Stimulated activated CD4-positive, alpha-beta T cell treated with anti-CD3 and anti-CD28 coated beads, Interleukin-15, amount 100 ng/mL, for 24 hours (primary cell): ENCODE measurements at places on chromosomes 12 and 14.

DNA sequence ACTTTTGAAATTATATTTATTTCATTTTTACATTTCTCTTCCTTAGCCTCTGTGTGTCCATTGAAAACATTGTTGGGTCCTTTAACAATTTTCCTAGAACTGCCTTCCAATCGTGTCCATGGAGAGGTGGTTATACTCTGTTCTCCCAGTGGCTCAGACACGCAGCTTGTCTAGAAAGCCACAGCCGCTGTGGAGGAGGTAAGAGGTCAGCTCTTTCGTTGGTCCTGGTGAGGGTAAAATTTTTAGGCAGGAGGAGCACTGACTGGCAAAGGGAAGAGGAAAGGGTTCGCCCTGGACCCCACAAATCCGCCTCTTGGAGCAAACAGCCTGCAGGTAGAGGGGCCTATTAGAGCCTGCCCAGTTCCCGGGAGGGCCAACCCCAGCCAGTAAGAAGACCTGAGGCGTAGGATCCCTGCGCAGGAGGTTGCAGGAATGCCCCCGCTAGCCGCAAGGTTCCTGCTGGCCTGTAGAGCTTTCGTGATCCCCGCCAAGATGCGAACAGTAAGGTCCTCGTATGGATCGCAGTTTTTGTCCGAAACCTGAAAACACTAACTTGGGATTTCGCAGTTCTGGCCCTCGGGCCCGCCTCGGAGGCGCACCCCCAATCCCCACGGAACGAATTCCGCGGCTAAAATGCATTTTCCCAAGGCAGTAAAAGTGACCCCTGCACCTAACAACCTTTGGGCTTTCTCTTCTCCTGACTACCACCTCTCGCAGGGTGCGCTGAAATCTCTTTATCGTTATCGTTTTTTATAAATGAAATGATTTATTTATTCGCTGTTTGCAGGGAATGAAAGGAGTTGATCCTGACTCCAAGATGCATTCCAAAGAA lies 7.5 kb upstream of the PAX9 start:
- no peak for DNase-seq

- DNase-seq, result no peak
Measured at GRCh38 chr12:168763-169525, 45.0 kb downstream of the SLC6A12 start.

- DNase-seq, result peak; percentile 44
Measured at GRCh38 chr12:32139064-32139421, 32.4 kb downstream of the BICD1 start.

DNA sequence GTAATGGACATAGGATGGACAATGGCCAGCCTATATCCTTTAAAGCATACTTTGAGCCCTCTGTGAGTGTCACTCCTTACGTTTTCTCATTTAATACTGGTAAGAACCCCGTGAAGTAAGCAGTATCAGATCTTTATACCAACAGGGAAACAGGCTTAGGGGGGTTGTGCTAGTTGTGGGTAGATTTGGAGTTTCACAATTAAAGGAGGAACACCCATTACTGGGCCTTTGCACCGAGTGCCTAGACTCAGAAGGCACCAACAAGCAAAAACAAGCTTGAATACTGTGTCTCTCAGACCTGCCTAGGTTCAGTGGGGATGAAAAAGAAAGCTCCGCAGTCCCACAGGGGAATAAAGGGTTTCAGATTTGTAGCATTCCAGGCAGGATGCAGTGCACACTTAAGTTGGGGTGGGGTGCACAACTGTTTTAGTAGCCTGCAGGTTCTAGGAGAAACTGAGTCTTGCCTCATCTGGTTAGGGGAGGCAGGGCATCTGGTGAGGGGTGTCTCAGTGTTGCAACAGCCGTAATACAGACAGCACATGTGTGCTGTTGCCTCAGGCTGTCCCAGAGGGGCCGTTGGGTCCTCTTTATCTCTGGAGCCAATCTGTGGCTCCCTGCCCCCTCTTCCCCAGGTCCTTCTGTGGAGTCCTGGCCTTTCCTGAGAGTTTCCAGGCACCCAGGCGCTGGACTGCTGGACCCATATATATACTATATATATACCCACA lies 51.2 kb downstream of the IRAK3 start:
- DNase-seq, result no peak

DNA sequence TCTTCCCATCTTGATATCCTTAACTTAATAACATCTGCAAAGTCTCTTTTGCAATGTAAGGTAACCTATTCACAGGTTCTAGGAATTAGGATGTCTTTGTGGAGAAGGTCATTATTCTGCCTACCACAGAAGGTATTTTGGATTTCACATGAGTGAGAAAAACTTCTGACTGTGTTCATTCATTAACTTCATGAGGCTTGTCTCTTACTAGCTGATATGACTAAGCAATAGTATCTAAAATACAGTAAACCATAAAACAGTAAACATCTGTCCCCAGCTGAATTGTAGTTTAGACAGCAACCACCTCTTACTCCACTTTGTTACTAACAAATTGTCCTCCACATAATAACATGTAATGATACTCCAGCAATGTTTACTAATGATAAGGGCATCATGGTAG lies 198.1 kb downstream of the SEC23A start:
- no peak for DNase-seq

DNA sequence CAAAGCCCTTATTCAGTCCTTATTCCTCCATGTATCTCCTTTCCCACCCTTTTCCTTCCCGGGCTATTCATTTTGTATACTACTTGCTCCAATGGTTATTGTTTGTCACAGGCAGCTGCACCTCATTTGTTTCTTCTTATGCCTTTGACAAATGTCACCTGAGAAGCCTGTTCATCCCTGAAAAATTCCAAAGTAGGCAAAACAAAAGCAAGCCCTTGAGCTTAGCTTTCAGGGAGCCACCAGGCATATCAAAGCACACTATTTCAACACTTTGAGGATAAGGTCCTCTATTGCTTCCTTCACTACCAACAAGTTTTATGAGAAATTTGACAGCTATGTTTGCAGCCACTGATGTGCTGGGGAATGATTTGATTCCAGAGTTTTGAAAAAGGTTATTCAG lies 738.7 kb upstream of the LMO3 start:
- DNase-seq, result no peak

GRCh38 chr14:98118749-98119148 lies 1153.2 kb downstream of the BCL11B start:
- DNase-seq, result no peak

DNA sequence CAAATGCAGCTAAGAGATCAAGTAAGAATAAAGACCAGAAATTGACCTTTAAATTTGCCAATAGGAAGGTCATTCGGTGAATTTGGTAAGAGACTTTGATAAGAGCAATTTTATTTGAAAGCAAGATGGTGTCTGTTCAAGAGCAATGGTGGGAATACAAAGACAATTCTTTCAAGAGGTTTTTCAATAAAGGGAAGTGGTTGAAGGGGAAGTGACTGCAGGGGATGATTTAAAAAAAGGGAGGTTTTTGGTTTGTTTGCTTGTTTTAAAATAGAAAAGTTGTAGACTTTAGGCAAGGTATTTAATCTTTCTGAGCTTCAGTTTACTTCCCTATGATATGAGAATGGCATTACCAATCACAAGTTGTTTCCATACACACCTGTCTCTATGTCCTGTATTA lies 4.3 kb upstream of the APPL2 start:
- DNase-seq, result no peak

DNA sequence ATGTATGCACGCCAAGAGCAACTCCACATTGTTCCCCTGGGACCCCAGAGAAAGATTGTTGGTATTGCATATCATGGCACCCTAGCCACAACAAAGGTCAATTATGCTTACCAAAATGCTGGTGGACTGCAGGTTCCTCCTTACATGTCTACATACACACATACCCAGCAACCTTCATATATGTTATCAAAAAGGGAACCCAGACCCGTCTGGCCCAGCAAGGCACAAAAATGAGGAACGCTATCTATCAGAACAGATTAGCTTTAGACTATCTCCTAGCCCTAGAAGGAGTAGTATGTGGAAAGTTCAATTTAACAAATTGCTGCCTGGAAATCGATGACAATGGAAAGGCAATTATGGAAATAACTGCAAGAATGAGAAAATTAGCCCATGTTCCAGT lies 61.5 kb downstream of the DHRS2 start:
- DNase-seq, result no peak

DNA sequence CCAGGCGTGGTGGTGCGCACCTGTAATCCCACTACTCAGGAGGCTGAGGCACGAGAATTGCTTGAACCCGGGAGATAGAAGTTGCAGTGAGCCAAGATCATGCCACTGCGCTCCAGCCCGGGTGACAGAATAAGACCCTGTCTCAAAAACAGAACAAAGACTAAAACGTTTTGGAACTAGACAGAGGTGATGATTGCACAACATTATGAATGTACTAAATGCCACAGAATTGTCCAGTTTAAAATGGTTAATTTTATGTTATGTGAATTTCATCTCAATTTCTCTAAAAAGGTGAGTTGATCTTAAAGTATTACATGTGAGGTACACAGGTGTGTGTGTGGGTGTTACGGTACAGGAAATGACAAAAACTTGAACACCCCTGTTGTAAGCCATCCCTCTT lies 16.5 kb downstream of the P2RX4 start:
- DNase-seq, result no peak
